ENCODE measurements at places on chromosomes 16 and 17. TPM values are rescaled to one million over a fixed set of nuclear protein-coding genes. Genes with fewer than 3 reads are reported as not detected.

The KCNH4 gene
- not detected for total RNA-seq

The SETD6 gene
- 11.0 TPM for total RNA-seq

The TMEM114 gene
- total RNA-seq: not detected

The PSME3IP1 gene
- total RNA-seq: 123 TPM

The CPNE7 gene
- total RNA-seq: 3.1 TPM

The SLC16A6 gene
- 2.6 TPM for total RNA-seq

The ZNF287 gene
- total RNA-seq: 4.1 TPM

Data from M059J (cell line).